Activated CD8-positive, alpha-beta memory T cell treated with anti-CD3 and anti-CD28 coated beads for 48 hours (primary cell): ENCODE measurements at places on chromosomes 1 and 21.

- DNase-seq, result no peak
Observed at GRCh38 chr1:112388436-112388835, 7.6 kb upstream of the CTTNBP2NL start.

- DNase-seq, result no peak
Observed at GRCh38 chr1:211280910-211281309, 21.7 kb downstream of the RCOR3 start.

DNA sequence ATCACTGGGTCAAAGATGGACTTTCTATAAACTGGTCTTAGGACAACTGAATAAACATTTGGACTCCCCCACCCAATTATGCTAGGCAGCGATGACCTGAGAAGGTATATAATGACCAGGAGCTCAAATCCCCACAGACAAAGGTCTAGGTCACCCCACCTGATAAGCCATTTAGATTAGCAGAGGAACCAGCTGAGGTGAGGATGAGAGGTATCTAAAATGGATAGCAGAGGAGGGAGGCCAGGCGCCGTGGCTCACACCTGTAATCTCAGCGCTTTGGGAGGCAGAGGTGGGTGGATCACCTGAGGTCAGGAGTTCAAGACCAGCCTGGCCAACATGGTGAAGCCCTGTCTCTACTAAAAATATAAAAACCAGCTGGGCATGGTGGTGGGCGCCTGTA lies 33.7 kb downstream of the PABPC4 start:
- DNase-seq, result no peak

DNA sequence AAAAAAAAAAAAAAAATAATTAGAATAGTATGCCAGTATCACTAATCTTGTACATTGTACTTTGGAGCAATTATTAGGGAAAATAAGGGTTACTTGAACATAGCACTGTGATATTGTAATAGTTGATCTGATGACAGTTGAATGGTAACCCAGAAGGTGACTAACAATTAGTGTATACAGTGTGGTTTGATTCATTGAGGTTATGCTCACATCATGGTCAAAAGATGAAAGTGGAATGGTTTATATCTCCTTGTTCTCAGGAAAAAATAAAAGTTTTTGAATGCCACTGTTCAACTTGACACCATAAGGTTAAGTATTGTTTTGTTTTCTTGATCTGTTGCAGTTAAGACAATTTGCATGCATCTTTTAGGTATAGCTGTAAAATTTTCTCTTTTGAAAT lies 87.0 kb downstream of the GPR52 start:
- DNase-seq, result no peak

DNA sequence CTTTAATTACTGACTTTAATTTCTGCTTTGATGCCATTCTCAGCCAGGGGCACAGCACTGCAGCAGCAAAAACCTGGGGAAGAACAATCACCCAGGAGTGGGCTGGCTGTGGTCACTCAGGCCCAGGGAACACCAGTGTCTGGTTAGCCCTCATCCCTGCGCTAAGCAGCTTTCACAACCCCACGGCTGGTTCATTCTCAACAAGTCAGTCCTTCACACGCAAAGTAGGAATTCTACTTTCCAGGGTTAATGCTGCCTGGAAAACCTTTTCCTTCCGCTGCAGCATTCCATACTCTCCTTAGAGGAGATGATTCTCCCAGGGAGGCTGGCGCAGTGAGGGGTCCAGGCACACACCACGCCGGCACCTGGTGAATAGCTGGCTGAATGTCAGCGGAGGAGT lies 24.3 kb upstream of the KCNE1 start:
- DNase-seq, result no peak

- no peak for DNase-seq
Observed at GRCh38 chr1:89465201-89465600, 59.4 kb upstream of the LRRC8B start.
